ENCODE measurements at places on chromosomes 12 and 14.

DNA sequence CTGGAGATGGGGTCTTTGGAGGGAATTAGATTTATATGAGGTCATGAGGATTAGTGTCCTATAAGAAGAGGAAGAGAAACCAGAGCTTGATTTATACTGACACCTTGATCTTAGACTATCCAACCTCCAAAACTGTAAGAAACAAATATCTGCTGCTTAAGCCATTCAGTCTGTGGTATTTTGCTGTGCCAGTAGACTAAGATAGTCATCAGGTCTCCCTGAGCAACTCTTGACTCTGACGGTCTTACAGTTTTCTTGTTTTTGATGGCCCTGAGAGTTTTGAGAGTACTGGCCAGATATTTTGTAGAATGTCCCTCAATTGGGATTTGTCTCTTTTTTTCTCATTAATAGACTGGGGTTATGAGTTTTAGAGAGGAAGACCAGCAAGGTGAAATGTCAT is 51.7 kb downstream of the TSHR start:
- DNase-seq: no peak

DNA sequence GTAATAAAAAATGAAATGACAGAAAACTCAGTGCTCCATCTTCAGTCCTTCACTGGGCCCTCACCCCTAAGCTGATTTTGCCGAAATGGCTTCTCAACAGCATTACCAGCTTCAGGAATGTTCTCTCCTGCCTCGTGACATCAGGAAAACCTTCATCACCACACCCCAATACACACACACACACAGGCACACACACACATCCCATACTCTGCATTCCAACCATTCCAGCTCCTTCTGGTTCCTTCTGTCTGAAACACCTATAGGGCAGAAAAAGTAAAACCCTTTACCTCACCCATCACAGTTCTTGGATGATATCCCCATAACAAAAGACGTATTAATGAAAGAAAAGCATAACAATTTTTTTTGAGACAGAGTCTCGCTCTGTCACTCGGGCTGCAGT is 75.9 kb downstream of the CCDC60 start:
- DNase-seq: no peak

DNA sequence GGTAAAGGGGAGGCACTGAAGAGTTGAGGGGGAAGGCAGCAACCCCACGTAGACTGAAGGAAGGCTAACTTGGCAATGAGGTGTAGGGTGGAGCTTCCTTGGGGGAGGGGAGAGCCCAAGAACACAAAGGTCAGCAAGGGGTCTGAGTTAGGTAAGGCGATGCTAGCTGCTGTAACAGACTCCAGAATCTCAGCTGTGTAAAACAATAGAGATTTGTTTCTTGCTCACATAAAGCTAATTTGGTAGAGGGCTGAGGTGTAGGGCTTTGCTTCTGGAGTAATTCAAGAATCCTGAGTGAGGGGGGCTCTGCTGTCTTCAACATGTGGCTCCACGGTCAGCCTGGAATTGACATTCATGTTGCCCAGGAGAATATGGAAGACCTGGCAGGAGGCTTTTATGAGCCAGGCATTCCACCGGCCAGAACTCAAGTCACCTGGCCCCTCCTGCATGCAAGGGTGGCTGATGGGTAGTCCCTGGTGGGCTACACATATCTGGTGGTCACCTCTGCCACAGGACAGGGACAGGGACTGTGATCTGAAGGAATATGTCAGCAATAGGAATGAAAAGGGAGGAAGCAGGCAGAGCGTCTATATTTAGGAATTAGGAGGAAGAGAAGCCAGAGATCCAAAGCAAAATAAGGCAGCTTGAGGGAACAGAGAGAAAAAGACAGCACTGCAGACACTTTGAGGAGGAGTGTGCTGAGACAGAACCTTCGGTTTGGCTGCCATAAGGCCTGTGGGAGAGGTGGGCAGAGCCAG is 153.7 kb downstream of the ZFP36L1 start:
- DNase-seq: no peak

GRCh38 chr12:29255042-29255441 is 106.0 kb downstream of the FAR2 start:
- no peak for DNase-seq
